D721Med (cell line): ENCODE measurements at places on chromosomes 7 and 10.

- DNase-seq, result no peak
Observed at GRCh38 chr10:133131734-133132472, 28.1 kb upstream of the KNDC1 start.

DNA sequence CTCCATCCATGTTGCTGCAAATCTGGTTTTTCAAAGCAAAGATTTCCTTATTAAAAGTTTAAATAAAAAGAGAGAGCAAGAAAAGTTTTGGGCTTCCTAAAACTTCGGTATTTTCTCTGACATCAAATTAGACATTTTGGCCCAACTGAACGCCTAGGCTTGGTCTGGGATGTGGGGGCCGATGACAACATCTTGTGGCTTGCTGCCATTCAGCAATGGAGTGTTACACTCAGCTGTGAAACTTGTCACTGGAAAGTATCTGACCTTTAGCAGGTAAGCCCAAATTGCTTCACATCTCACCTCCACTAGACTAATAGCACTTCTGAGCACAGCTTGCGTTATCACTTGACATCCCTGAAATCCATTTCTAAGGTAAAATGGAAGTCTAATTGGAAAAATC is 320.6 kb downstream of the GATA3 start:
- no peak for DNase-seq

DNA sequence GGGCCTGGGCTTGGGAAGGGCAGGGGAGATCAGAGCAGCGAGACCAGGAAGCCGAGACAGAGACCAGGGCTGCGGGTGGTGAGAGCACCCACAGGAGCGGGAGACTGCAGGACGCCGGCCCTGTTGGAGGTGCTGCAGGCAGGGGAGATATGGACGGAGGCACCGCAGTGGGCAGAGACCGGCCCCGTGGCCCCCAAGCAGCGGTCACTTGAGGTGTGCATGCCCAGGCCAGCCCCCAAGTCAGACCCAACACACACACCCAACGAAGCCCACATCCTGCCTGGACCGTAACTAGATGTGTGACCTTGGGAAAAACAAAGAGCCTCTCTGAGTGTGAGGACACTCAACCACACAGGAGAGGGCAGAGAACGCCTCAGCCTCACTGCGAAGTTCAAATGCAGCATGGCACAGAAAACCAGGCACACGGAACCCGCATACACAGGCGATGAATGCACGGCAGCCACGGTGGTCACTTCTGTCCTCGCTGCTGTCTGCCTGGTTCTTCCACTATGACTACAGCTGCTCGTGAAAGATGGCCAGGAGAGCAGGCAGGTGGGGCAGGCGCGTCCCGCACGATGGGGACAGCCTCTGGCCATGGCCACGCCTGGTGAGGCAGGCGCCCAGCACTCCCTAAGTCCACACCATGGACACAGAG is 214.7 kb downstream of the MAD1L1 start:
- DNase-seq, result peak; percentile 9

- DNase-seq, result no peak
Observed at GRCh38 chr7:155234950-155235789, 62.5 kb upstream of the INSIG1 start.

DNA sequence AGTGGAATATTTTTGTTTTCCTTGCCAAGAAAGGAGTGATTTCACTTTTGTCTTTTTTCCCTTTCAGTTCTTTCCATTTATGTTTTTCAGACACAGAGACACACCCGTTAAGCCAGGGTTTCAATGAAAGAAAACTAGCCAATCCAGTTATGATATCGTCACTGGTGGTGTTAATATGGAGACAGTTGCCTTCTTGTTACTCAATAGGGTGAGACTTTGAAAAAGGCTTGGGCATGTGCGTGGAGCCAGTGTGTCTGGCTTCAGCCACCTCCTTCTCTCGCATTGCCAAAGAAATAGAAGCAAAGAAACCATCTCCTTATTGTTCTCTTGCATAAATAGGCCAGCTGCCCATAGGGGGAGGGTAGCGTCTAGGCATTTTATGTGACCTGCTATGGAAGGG is 84.1 kb upstream of the DLX6 start:
- no peak for DNase-seq

DNA sequence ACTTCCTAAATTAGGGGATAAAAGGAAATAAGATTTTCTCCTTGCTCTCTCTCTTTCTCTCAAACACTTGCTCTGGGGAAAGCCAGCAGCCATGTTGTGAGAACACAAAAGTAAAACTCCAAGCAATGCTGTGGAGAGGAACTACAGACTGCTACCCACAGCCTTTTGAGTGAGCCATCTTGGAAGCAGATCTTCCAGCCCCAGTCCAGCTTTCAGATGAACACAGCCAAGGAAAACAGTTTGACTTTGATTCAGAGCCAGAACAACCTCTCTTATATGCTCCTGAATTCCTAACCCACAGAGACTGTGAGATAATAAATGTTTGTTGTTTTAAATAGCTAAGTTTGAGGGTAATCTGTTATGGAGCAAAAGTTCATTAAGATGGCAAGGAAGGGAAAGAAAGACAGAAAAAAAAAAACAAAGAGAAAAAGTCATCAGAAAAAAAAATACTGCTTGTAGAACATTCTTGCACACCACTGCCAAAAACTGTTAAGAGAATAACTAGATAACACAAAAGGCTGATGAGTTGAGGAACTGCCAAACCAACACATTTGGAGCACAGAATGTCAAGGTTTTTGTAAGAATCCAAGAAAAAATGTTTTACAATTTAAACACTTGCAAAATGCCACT is 20.9 kb upstream of the PRKAR2B start:
- DNase-seq, result no peak
